Vein endothelial cell (primary cell): ENCODE measurements at places on chromosomes 6 and 20. TPM values are rescaled to one million over a fixed set of nuclear protein-coding genes. Genes with fewer than 3 reads are reported as not detected.

The TMEM14B gene
- total RNA-seq, result 56.1 and 65.7 TPM in 2 replicates

The SAMD10 gene
- total RNA-seq, result 3.7 and 6.5 TPM in 2 replicates

The MUCL3 gene
- not detected in 2 replicates for total RNA-seq

The SS18L1 gene
- 15.0 and 15.7 TPM in 2 replicates for total RNA-seq

The TXLNB gene
- 0.33 and 0.38 TPM in 2 replicates for total RNA-seq

The SRF gene
- 24.8 TPM in 2 replicates for total RNA-seq

The HSPA12B gene
- total RNA-seq, result 3.9 and 11.1 TPM in 2 replicates

The EDN3 gene
- total RNA-seq, result not detected in 2 replicates

The PRSS35 gene
- total RNA-seq, result 0.33 TPM in 1 of 2 replicates, not detected in the other

The MRPS18B gene
- 65.7 and 73.2 TPM in 2 replicates for total RNA-seq

The FAXC gene
- 0.19 and 0.65 TPM in 2 replicates for total RNA-seq

The PRKN gene
- total RNA-seq, result 0.76 and 1.6 TPM in 2 replicates

The RALGAPA2 gene
- 34.3 and 44.9 TPM in 2 replicates for total RNA-seq

The DNMT3B gene
- total RNA-seq, result 3.3 and 3.7 TPM in 2 replicates

The TRDN gene
- total RNA-seq, result not detected in 2 replicates

The HCK gene
- 0.33 TPM in 1 of 2 replicates, not detected in the other for total RNA-seq

The APOBEC2 gene
- total RNA-seq, result not detected in 2 replicates

The CABLES2 gene
- 2.7 and 3.9 TPM in 2 replicates for total RNA-seq

The IPCEF1 gene
- 0.96 and 2.3 TPM in 2 replicates for total RNA-seq

The RHAG gene
- total RNA-seq, result not detected in 2 replicates

The PCMT1 gene
- total RNA-seq, result 128 and 154 TPM in 2 replicates

The WASF1 gene
- 13.6 and 17.3 TPM in 2 replicates for total RNA-seq

The GHRH gene
- total RNA-seq, result not detected in 2 replicates

The FHL5 gene
- not detected in 2 replicates for total RNA-seq

The SCRT2 gene
- not detected in 2 replicates for total RNA-seq

The TAAR1 gene
- total RNA-seq, result not detected in 2 replicates

The FABP7 gene
- not detected in 2 replicates for total RNA-seq

The ARHGAP18 gene
- total RNA-seq, result 138 and 186 TPM in 2 replicates

The BFSP1 gene
- total RNA-seq, result 3.3 and 4.9 TPM in 2 replicates

The NRN1 gene
- total RNA-seq, result 47.7 and 64.3 TPM in 2 replicates

The LY6G5C gene
- 1.3 and 2.4 TPM in 2 replicates for total RNA-seq

The GABRR1 gene
- 0.10 TPM in 1 of 2 replicates, not detected in the other for total RNA-seq

The E2F1 gene
- total RNA-seq, result 8.2 and 10.5 TPM in 2 replicates

The ADTRP gene
- 4.1 and 7.2 TPM in 2 replicates for total RNA-seq

The FOXQ1 gene
- total RNA-seq, result not detected in 2 replicates

The BCAS1 gene
- not detected in 2 replicates for total RNA-seq

The SAMD5 gene
- total RNA-seq, result 1.3 and 8.8 TPM in 2 replicates

The RAB44 gene
- under 0.01 TPM in 1 of 2 replicates, not detected in the other for total RNA-seq

The RALGAPB gene
- 44.7 and 59.0 TPM in 2 replicates for total RNA-seq

The SPDEF gene
- total RNA-seq, result not detected in 2 replicates

The SLC35A1 gene
- 12.7 and 13.4 TPM in 2 replicates for total RNA-seq

The PPP1R3G gene
- 0.38 and 0.98 TPM in 2 replicates for total RNA-seq

The FKBP5 gene
- 18.9 and 21.0 TPM in 2 replicates for total RNA-seq

The YTHDF1 gene
- total RNA-seq, result 36.4 and 40.8 TPM in 2 replicates

The SHLD1 gene
- 2.3 and 2.5 TPM in 2 replicates for total RNA-seq

The MTCH1 gene
- total RNA-seq, result 275 and 301 TPM in 2 replicates

The CALHM4 gene
- total RNA-seq, result 0.33 and 0.38 TPM in 2 replicates

The TGM6 gene
- total RNA-seq, result not detected in 2 replicates

The WFDC10B gene
- total RNA-seq, result not detected in 2 replicates

The CTCFL gene
- total RNA-seq, result under 0.01 TPM in 1 of 2 replicates, not detected in the other

The GSS gene
- 53.8 and 53.9 TPM in 2 replicates for total RNA-seq

The MANEA gene
- 13.1 TPM in 2 replicates for total RNA-seq

The TMEM74B gene
- 1.1 and 3.3 TPM in 2 replicates for total RNA-seq

The CPXM1 gene
- 0.19 and 0.33 TPM in 2 replicates for total RNA-seq
